ENCODE measurements at places on chromosomes 5 and 9.

GRCh38 chr9:118331622-118332045 is 627.4 kb downstream of the TLR4 start:
- no peak for DNase-seq

GRCh38 chr5:87844449-87844848 is 424.2 kb downstream of the TMEM161B start:
- DNase-seq, result no peak

DNA sequence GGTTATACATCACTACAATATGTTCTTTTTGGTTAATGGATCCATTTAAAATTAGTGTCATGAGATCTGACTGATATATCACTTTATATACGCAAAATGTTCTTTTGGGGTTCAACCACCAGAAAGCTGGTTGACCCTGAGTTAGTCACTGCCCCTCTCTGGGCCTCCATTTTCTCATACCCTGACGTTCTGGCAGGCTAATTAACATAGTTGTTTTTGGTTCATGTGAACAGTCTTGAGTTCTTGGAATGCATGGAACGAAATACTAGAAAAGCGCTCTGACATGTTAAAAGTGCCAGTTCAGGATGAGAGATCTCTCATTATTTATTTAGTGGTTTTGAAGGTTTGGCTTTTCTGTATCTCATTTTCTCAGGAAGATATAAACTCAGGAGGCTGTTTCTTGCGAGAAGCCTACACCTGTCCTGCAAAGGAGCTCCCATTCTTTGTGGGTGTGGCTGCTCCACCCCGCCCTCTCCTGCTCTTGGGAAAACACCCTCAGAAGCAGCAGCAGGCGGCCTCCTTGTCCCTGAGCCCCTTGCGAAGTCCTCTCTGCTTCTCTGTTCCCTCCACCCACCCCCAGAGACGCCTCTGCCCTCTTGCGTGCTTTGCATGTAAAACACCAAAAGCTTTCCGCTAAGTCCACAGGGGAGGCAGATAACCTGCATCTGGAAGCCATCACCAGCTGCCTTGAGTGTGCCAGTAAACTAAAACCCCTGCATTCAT is 302.4 kb upstream of the PANK3 start:
- DNase-seq, result no peak

- DNase-seq, result no peak
Observed at GRCh38 chr5:111228520-111229220, 4.5 kb downstream of the CAMK4 start.

DNA sequence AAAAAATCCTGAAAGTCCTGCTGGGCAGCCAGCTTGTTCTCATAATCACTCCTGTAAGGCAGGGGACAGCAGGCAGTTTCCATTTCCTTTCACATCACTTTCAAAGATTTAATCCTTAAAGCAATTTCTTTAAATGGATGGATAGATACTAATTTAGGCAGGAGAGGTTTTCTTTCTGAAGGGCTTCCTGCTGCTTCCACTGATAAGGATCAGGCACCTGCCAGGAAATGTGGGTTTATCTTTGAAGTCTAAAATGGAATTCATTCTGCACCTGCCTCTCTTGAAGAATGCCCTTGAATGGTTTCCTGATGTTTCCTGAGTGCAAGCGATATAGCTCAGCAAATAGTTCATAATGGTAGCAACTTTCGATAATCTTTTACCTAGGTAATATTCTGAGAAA is 64.5 kb downstream of the STARD4 start:
- no peak for DNase-seq

DNA sequence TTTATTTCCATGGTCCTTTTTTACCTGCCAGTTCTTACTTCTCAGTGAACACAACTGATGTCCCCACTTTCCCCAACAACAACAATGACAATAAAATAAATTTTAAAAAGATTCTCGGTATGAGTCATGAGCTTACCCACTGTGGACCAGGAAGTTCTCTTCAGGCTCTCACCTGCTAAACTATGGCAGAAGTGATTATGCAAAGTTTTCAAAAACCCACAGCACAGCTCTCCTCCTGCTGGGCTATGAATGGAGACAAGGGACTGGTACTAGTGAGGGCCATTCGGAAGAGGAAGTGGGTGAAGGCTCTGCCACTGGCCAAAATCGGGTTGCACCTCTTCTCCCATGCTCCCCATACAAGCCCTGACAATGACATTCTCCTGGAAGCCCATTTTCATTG is 429.4 kb downstream of the PIK3R1 start:
- DNase-seq, result no peak

GRCh38 chr9:111198936-111199335 is 131.1 kb downstream of the OR2K2 start:
- no peak for DNase-seq

DNA sequence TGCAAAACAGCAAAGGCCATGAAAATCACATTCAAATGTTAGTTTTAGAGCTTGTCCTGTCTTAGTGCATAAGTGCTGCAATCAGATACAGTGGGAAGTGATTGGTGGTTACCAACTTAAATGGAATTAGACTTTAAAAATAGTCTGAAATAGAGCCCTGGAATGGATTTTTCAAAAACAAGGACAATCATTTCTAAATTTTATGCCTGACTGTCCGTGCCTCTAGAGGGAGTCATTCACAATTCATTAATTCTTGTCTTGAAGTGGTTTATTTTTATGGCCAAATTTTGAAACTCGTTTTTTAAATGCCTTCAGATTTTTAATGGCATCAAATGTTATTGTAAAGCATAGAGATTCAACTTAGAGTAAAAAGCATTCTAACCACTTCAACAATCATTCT is 561.8 kb upstream of the DAB2 start:
- no peak for DNase-seq

DNA sequence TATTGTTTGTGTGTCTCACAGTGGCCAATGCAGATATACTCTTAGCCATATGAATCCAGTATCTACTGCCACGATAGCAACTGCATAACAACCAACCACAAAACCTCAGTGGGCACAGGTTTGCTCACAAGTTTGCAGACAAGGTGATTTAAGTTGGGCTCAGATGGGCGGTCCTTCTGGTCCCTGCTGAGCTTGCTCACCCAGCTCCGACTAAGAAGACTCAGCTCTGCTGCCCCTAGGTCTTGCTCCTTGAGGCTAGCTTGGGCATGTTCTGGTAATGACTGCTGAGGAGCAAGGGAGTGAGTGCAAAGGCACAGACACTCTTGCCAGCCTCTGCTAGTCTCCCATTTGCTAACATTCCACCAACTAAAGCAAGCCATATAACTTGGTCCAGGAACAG is 52.6 kb downstream of the MTX3 start:
- DNase-seq, result peak; percentile 41

- DNase-seq, result no peak
Observed at GRCh38 chr5:128304791-128305190, 221.2 kb downstream of the SLC12A2 start.

DNA sequence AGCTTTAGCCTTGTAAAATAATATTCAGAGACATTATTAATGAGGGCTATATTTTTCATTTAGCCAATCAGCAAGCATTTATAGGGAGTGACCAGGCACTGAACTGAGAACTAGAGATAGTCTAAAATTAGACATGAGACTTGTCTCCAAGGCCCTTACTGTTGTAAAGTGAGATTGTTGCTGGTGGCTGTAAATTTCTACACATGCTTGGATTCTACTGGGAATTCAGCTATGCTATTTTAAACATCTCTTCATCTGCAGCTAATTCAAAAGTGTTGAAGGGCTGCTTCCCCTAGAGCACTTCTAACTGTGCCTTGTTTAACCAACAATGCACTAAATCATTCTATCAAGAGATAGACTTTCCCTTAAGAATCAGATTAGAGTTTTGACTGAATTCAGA is 67.4 kb downstream of the CHSY3 start:
- DNase-seq, result no peak

DNA sequence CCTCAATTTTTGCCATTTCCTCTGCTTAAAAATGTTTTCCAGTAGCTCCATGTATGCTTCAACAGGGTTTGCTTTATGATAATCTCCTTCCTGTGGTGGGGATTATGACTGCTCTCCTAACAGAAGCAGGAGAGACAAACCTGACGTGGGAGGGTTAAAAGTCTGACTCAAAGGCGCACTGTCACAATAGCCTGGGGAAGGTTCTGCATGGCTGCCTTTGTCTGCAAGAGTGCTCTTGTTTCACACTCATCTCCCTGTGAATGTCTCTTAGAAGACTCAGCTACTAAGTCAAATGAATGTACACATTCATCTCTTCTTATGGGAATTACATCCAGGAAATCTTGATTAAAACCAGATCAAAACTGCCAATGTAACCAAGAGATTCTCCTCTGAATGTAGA is 90.9 kb upstream of the MTAP start:
- no peak for DNase-seq

DNA sequence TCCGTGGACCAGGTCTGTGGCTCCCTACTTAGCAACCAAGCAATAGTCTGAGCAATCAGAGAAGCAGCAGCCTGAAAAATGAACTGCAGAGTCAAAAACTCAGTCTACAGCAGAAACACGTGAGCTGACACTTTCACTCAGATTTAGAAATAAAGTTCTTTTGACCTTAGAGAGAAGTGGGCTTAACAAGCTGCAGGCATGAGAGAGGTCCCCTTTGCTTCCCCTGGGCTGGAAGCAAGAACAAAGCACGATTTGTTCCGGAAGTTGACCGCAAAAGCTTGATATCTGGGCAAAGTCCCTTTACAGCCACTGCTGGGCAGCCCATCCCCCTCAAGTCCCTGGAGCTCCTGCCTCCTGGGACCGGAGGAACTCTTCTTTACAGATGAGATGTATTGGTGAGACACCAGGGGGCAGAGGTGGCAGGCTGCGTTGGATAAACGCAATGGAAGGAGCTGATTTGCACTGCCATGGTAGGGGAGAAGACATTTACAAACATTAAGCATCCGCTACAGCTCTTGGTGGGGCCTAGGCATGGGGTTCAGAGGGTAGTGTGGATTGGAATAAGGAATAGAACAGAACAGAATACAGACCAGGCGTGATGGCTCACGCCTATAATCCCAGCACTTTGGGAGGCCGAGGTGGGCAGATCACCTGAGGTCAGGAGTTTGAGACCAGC is 5.8 kb upstream of the SOWAHA start:
- DNase-seq, result no peak

Measured in CD8-positive, alpha-beta T cell (primary cell).